ENCODE measurements at places on chromosomes 4 and X. TPM values are rescaled to one million over a fixed set of nuclear protein-coding genes. Genes with fewer than 3 reads are reported as not detected.

Gene UGT2B7
- not detected for total RNA-seq

Gene SSX3
- total RNA-seq = not detected

Gene ANXA10
- not detected for total RNA-seq

Gene NPFFR2
- total RNA-seq = 0.23 TPM

GRCh38 chr4:178240891-178241290 lies 798.7 kb upstream of the AGA start:
- H3K27ac ChIP-seq = no peak overlapping the region
- no peaks in the 10 kb centered on the region for H3K27me3 ChIP-seq
- H3K36me3 ChIP-seq = no peaks in the 10 kb centered on the region
- DNase-seq = no peak

Gene SMPX
- total RNA-seq = not detected

DNA sequence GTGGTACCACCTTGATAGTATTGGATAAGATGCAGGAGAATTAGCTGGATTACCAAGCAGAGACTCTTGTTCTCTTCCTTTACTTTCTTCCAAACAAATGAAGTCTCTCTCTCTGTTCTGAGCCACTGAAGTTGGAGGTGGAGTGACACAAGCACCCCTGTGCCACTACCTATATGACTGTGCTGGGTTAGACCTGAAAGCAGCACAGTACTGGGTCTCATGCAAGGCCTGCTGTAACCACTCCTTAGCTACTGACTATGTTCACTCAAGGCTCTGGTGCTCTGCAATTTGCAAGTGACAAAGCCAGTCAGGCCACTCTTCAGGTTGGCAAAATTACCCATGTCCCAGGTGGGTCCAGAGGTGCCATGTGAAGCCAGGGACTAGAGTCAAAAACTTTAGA lies 389.6 kb upstream of the MAOA start:
- no peaks in the 10 kb centered on the region for H3K27me3 ChIP-seq
- H3K27ac ChIP-seq = no peak overlapping the region
- H3K4me3 ChIP-seq = no peak overlapping the region

GRCh38 chr4:160580581-160580980 lies 1477.7 kb downstream of the RAPGEF2 start:
- no peaks in the 10 kb centered on the region for H3K36me3 ChIP-seq
- no peak for DNase-seq
- no peak overlapping the region for H3K4me3 ChIP-seq
- H3K4me1 ChIP-seq = no peaks in the 10 kb centered on the region
- no peaks in the 10 kb centered on the region for H3K27me3 ChIP-seq

DNA sequence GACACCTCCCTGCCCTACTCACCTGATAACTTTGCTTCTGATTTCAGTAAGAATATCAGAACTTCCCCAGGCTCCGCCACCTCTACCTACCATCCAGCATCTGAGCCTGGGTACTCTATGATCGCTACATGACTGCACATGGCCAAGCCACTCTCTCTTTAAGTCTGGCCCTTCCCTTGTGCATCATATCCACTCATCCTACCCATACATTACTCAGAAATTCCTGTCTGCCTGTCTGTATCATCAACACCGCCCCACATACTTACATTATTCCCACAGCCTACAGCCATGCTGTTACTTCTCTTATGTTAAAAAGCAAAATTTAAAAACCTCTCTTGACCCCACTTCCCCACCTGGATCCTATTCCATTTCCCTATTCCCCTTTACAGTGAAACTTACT lies 84.7 kb downstream of the SCD5 start:
- no peak overlapping the region for H3K27ac ChIP-seq
- no peaks in the 10 kb centered on the region for H3K36me3 ChIP-seq
- peaks cover 12% of the 10 kb centered on the region for H3K4me1 ChIP-seq
- no peak for DNase-seq

DNA sequence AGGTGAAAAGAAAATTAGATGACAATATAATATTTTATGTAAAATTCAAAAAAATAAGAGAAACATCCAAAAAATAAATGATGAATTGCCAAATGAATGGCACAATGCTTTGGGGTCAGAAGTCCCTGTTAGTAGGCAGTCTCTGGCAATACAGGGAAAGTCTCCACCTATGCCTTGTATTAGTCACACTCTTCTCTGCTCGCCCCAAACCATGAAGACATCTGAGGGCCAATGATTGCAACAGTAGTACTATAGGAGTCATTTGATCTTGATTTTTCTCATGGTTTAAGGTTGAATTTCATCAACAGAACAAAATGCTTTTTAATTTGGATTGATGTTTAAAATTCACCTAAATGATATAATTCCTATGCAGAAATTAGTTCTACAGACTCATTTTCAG lies 3.9 kb upstream of the PRSS12 start:
- DNase-seq = no peak
- H3K36me3 ChIP-seq = no peaks in the 10 kb centered on the region
- H3K4me3 ChIP-seq = no peak overlapping the region
- H3K4me1 ChIP-seq = peaks cover 7% of the 10 kb centered on the region

Gene USP26
- not detected for total RNA-seq

Gene SLIT2
- total RNA-seq = 28.2 TPM

GRCh38 chrX:104112326-104112951 lies at the start of gene ZCCHC18:
TSS of gene ZCCHC18 (plus strand) at chrX:104112523. CDS start at chrX:104114112, 1,589 bp downstream.
- peak; percentile 82 for DNase-seq
- no peaks in the 10 kb centered on the region for H3K36me3 ChIP-seq
- no peaks in the 10 kb centered on the region for H3K27me3 ChIP-seq
- peaks cover 12% of the 10 kb centered on the region for H3K4me1 ChIP-seq

Gene SHROOM2
- 11.8 TPM for total RNA-seq
